ENCODE measurements at places on chromosomes 2 and 18.

DNA sequence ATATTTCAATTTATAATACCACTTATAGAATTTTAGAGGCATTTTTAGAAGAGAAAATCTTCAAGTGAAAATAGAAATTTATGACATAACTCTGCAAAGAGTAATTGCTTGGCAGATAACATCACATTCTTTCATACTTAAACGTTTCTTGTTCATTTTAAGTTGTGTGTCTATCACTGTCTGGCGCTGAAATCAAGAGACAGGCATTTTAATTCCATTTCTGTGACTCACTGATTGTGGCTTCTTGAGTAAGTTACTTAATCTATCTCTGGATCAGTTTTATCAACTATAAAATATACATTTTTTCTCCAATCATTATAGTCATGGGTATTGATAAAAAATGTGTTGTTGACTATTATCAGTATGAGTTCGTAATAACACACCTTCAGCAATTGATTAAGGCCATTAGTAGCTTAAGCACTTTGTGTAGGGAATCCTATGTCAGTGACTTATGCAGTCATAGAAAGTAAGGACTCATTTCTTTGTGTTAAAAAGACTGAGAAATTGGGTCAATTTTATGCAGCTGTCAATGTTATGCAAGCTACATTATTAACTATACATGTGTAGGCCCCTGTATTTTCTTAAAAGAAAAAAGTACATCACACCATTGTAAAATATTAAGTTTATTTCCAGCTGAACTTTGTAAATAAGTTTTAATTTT lies 497.3 kb downstream of the CCDC85A start:
- peak; percentile 93 for DNase-seq

DNA sequence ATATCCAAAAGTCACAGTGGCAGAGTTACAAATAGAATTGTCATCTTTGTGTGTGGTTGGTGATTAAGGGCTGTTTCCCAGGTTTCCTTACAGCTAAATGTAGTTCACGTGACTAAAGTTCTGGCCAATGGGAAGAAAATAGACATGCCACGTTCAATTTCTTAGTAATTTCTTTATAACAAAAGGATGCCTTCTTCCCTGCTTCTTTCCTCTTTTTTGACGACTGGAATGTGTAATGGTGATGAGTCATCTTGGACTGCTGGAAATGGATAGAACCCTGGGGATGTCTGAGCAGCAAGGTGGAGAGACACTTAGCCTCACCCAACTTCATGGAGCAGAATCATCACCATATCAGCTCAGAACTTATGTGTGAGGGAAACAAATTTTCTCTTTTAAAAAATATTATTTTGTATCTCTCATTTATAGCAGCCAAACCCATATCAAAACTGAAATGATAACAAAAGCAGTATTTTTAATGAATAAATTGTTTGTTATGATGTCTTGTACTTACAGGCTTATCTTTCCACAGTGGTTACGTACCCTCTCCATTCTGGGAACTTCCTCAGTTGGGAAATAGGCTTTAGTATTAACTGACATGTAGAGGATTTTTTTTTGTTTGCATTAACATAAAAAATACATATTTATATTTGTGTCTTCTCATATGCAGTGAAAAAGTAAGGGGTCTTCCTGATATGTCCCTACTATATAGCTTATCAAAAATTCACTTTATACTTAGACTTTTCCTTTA lies 91.1 kb upstream of the CDH2 start:
- DNase-seq, result peak; percentile 35

DNA sequence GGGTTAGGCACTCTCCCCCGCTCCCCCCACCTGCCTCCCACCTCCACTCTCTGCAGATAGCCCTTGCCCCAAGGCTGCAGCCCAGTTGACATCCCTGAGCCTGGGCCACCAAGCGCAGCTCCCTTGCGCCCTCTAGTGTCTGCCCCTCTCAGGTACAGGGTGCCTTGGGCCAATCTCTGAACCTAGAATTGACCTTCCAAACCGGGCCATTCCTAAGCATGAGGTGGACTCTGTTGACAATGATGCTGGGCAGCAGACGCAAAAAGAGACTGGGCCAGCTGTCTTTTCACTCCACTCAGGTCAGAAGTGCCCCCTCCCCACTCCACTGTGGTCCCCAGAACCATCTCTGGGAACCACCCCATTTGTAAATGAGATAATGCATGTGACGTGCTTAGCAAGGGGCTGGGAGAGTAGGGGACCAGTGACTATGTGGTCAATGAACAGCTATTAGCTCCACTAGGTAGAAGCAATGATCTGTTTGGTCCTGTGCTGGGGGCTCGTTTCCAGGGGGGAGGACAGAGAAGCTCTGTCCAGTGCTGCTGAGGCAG lies 43.3 kb upstream of the PLB1 start:
- DNase-seq, result peak; percentile 22

GRCh38 chr18:56505971-56506370 lies 132.4 kb downstream of the TXNL1 start:
- DNase-seq, result no peak

DNA sequence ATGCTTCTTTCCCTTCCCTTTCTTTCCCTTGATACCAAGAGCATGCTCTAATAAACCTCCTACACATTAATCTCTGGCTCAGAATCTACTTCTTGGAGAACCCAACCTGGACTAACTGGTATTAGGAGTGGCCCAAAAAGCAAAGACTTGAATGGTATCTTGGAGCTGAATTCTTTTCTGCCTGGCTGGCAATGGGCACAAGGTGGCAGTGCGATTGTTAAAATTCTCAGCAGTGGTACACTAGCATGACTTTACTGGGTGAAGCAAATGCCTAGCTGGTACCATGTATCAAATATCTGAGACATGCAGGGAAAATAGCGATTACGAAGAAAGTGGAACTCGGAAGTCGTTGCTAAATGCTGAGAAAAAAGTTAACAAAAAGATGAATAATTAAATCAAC lies 376.1 kb downstream of the XIRP2 start:
- no peak for DNase-seq

DNA sequence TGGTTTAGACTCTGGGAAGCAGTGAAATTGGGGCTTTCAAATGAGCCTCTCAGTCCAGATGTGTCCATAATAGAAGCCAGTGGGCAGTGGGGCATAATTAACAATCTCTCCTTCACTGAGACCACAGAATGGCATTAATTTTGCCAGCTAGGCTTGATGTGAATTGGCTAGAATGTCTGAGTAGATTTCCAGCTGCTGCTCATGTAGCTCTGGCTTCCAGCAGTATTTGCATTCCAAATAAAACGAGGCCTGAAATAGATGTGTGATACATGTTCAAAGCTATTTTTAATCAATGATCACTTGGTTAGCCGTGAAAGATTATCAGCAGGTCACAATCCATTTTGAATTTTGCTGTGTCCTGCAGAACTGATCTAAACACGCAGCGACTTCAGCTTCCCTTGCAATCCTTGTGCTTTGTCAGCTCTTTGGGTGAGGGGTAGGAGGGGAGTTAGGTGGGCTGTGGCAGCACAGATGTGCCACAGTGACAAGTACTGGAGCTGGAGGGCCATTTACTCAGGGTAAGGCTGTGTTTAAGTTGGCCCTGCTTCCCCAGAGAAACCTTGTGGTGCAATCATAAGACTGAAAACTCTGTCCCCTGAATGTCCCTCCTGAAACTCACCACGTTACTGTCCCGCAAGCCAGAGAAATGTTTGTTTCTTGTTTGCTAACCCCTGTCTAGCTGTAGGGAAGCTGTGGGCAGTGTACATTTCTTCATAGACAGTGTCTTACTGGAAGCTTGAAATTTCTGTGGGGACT lies 56.9 kb upstream of the TMEM178A start:
- DNase-seq, result peak; percentile 34

DNA sequence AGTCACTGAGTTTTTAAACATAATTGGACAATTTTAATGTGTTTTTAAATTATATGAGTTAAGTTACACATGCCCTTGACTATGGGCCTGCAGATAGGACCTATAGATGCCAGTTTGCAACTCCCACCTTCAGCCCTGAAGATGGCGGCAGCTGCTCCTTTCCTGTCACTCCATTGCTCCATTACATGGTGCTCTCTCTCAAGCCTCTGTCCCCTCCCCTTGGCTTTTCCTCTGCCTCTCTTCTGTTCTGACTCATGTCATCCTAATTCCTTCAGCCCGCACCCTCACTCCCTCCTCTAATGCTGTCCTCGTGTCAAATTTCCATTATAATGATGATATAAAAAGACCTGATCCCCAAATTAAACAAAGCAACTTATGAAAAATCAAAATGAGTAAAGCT lies 133.7 kb upstream of the HNRNPA3 start:
- no peak for DNase-seq

DNA sequence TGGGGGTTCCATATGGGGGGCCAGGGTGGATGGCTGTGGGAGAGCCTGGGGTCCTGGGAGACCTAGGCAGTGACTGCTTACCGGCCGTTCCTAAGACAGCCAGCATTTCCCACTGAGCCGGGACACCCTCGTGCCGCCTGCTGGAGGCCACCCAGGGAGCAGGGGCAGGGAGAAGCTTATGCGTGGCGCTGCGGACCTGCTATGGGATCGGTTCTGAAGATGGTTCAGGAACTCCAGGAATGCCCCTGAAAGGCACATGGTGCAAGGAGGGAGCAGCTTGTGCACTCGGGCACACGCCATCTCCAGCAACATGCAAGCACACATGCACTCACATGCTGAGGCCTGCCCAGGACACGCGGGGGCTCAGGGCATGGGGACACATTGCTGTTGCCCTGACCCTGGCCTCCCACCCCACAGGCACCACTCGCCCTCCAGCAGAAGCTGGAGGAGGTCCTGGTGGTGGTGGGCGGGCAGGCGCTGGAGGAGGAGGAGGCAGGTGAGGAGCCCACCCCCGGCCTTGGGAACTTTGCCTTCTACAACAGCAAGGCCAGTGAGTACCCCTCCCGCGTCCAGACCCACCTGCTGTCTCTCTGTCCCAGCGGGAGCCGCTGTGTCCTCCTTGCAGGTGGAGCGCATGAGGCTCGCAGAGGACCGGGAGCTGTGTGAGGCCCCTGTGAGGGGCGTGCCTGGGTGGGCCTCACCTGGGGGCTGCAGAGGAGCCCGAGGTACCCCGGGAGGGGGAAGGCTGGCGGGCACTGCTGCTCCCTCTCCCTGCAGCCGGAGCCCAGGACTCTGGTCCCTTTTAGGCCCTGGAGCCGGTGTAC lies 4.1 kb downstream of the KLHL30 start:
- no peak for DNase-seq

- no peak for DNase-seq
These were observed 196.3 kb upstream of the CXCR4 start for GRCh38 chr2:136314240-136314639.

DNA sequence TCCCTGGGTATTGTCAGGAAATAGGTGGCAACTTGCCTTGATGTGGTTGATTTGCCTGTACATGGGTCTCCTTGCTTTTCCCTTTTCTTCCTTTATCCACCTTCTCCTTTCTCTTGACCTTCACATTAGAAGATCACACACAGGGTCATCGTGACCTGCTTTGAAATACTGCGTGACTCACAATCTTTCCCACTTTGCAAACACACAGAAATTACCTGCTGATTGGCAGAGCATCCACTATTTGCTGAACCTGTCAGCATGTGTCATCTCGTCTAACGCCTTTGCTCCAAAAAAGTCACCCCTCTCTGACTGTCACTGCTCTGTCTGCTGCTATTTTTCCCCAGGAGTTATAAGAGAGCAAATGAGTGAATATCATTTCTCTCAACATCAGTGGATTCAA lies 60.8 kb downstream of the MYO3B start:
- DNase-seq, result no peak

- no peak for DNase-seq
These were observed 169.1 kb upstream of the THUMPD2 start for GRCh38 chr2:39948016-39948719.

DNA sequence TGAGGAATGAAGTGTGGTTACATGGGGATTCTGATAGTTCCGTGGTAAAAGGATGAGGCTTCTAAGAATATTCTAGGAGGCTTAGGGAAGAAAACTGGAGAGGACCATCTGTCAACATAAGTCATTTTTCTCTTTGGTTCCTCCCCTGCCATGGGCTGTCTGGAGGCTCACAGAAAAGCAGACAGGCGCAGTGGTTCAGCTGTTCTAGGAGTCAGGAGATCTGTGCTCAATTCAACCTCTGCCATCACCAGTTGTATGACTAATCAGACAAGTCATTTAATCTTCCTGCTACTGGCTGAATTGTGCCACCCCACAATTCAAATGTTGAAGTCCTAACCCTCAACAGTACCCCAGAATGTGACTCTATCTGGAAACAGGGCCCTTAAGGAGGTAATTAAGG lies 36.4 kb downstream of the ADAM17 start:
- DNase-seq, result peak; percentile 65

DNA sequence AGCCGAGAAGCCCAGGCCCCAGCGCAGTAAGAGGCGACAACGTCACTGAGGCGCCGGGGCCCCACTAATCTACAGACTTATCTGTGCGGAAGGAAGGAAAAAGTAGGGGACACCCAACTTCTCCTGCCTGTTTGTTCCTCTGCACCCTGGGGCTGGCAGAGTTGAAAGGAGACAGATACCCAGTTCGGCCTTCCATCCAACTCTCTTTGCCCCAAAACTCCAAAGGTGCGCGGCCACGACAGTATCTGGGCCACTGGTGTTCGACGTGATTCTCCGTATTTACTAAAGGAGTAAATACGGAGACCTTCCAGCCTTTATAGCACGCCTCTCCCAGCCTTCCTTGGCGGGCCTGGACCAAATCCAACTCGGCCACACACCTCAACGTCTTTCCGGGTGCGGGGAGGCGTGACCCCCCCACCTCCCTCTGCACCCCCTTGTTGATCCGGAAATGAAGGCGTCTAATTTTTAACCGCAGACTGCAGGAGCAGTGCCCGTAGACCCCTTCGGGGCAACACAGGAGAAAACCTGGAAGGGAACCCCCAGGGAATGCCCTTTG lies 1.6 kb downstream of the SMAD7 start:
- DNase-seq, result peak; percentile 39

- DNase-seq, result no peak
These were observed 45.7 kb upstream of the LYPD1 start for GRCh38 chr2:132715386-132716351.

DNA sequence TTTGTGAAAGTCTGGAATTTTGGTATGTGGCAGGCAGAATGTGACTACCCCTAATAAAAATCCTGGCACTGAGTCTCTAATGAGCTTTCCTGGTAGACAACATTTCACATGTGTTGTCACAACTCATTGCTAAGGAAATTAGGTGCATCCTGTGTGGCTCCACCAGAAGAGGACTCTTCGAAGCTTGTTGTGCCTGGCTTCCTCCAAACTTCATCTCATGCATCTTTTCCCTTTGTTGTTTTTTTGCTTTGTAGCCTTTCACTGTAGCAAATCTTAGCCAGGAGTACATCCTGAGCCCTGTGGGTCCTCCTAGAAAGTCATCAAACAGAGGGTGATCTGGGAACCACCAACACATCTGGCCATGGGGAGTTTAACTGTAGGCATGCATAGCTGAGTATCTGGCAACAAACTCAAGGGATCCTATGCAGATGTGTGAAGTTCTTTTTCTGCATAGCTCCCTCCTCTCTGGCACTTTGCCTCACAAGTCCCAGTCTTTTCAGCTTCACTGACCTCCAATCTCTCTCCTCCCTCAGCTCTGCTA lies 42.1 kb upstream of the SERTAD2 start:
- no peak for DNase-seq

DNA sequence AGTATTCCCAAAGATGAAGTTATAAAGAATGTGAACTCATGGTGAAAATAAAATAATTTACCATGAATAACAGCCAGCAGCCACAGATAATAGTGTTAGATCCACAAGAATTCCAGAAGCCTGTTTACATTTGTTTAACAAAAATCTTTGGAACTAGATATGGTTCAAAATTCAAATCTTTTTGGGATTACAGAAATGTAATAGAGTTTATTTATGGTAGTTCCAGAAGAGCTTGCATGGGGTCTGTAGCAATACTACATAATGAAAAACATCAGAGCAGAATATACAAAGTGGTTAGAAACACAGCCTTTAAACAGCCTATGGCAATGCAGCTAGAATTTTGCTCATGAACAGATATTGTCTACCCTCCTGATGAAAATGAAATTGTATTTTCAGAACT lies 179.1 kb downstream of the RDH14 start:
- no peak for DNase-seq

GRCh38 chr2:217609952-217610351 lies 392.8 kb downstream of the TNS1 start:
- DNase-seq, result no peak

Data from iris pigment epithelial cell (primary cell).